ENCODE measurements at places on chromosomes 7 and 10.

- no peak for DNase-seq
Observed at GRCh38 chr7:34080513-34080912, 175.2 kb downstream of the BMPER start.

GRCh38 chr7:158416283-158416933 lies 171.2 kb downstream of the PTPRN2 start:
- DNase-seq, result no peak

- no peak for DNase-seq
Observed at GRCh38 chr7:12297283-12298108, 86.4 kb downstream of the TMEM106B start.

DNA sequence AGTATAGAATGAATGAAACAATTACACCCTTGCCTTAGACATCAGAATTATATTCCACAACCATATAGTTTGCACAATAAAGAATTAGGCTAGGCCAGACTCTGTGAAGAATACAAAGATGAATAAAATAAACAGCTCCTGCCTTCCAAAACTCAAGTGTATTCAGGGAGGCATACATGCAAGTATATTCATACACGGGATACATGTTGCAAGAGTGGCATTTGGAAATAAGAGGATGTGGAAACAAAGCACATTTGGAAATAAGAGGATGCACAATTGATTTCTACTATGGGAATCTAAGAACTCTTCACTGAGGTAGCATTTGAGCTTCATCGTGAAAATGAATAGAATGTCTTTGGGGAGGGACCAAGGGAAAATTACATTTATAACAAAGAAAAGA lies 27.0 kb upstream of the TMEM26 start:
- no peak for DNase-seq

- no peak for DNase-seq
Observed at GRCh38 chr10:102405632-102406031, 10.1 kb downstream of the NFKB2 start.

- no peak for DNase-seq
Observed at GRCh38 chr7:55050281-55050680, 31.5 kb downstream of the EGFR start.

DNA sequence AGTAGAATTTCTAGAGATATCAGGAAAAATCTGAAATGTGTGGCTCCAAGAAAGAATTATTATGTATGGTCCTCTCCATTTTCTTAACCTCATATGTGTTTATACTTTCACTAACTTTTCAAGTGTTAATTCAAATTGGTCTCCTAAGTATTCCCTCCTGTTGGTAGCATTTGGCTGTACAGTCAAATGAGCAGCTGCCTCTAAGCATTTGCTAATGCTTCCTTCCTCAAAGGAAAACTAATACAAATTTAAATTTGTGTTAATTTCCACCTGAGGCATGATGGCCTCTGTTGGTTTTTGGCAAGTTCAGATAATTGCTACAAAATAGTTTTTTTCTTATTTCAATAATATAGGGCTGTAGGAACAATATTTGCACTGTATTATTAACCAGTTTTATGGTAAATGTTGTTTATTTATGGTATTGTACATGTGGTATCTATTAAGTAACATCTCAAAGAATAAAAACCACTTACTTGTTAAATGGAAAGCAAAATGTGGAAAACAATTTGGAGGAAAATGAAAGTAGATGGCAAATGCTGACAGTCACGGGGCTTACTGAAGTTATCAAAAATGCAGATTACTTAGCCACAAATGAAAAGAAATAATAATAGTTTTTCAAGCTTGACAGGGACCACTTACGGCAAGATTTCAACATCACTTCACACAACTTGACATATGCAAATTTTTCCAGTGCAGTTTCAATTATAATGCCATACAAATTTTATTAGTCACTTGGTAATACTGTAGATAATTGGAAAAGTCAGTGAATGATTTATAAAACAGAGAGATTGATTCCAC lies 299.3 kb upstream of the MEOX2 start:
- no peak for DNase-seq

All from WTC11 (cell line).